ENCODE measurements at places on chromosomes 4 and X.
A peak's percentile ranks its signal among the peaks of the same experiment; 100 is the strongest.

DNA sequence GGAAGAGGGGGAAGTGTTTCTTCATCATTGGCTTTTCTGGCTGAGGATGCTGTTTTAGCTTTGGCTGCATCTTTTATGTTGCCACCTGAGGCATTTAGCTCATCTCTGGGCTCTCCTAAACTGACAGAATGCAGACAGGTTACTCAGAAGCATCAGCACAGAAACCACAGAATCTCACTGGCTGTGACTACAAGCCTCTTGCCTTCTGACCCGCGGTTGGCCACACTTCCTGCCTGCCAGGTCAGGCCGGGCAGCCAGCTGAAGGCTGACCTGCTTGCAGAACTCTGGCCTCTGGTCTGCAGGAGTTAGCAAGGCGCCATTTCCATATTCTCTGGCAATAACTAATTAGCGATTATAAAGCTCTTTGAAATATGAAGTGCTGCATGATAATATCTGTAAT lies 366.5 kb downstream of the MID1IP1 start:
- no peak for DNase-seq

DNA sequence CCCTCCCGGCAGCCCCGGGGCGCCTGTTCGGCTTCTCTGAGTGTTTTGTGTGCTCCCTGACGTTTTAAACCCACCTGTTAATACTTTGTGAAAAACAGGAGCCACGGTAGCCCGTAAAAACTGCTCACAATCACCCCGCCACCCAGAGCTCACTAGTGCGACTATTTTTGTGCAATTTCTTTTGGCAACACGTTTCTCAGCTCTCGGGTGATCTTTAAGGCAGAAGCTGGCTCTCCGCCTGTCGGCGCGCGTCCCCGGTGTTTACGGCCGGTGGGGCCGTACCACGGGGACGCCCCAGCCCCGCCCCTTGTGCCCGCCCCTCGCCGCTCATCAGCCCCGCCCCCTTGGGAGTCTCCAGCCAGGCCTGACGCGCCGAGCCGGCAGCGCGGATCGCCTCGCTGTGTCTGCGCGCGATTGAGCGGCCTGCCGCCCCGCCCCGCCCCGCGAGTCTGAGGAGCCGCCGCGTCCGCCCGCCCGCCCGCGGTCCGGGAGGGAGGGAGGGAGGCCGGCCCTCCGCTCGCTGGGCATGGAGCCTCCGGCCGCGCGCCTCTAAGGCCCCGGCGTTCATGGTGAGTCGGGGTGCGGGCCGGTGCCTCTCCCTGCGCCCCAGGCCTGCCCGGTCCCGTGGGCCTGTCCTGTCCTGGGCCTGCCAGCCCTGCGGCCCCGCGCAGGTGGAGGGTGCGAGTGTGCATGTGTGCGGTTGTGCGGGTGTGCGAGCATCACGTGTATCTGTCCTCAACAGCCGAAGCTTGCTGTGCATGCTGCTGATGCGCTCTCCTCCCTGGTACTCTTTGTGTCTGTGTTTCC lies 56.2 kb upstream of the TADA2B start:
- peak; percentile 90 for DNase-seq

GRCh38 chrX:151981129-151981528 lies 6.7 kb upstream of the GABRE start:
- no peak for DNase-seq

- DNase-seq = no peak
These were observed 85.7 kb upstream of the UCP1 start for GRCh38 chr4:140654495-140654814.

DNA sequence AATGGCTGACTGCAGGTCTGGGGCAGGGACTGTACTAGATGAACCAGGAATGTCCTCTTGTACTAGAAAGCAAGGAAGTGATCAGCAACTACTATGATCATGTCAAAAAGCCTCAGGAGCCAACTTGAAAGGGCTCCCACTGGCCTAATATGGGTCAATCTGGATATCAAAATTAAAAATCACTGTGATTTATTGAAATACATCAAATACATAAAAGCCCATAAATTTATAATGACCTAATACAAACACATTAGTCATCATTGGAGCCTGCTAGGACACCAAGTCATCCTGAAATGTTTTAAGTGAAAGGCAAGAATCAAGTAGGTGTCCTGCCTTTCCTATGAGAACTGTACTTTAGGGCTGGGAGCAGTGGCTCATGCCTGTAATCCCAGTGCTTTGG lies 70.5 kb upstream of the KLHL13 start:
- DNase-seq = no peak

GRCh38 chr4:60579335-60579734 lies 620.8 kb upstream of the ADGRL3 start:
- no peak for DNase-seq

GRCh38 chr4:54440394-54441136 lies 211.5 kb downstream of the PDGFRA start:
- no peak for DNase-seq

- DNase-seq = no peak
These were observed 11.4 kb downstream of the ARSD start for GRCh38 chrX:2917767-2918166.
